ENCODE measurements at places on chromosomes 7 and 10.

- DNase-seq, result no peak
These were observed 340.1 kb upstream of the MGMT start for GRCh38 chr10:129126982-129127381.

DNA sequence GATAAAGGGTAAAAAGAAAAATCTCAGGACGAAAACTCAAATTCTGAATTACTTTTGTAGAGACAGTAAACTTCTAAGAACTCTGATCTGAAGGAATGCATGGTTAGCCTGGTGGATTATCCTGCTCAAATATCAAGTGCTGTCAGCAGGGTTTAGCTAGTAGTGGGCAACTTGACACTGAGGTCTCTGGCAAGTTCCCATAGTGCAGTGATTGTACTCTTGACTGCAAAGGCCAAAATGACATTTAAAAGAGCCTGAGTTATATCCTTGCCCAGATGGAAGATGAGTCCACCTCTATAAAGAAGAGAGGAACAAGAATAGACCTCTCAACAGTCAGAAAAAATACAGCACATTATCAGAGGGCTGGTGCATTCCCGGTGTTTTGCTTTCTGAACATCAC is 304.5 kb upstream of the IMMP2L start:
- DNase-seq, result no peak

DNA sequence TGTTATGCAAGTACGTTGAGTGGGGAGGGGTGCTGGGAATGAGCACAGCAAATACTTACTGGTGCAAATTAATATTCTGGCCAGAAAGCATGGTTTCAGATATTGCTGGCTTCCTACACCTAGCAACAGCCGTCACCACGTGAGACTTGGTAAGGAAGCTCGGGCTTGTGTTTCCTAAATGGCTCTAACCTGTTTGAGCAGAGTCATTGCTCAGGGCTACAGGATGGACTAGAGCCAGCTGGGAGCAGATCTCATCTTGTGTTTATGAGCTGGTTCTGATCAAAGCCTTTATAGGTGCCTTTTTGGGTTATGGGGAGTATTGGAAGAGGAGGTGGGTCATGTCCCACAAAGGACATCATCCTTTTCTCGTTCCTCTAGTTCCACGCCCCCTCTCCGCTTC is 200.3 kb downstream of the BUB3 start:
- DNase-seq, result no peak

GRCh38 chr7:158476331-158476932 is 111.2 kb downstream of the PTPRN2 start:
- DNase-seq, result no peak

GRCh38 chr10:44962870-44963738 is 3.5 kb downstream of the RASSF4 start:
- DNase-seq, result peak; percentile 70
